ENCODE measurements at places on chromosomes 13 and 19.

DNA sequence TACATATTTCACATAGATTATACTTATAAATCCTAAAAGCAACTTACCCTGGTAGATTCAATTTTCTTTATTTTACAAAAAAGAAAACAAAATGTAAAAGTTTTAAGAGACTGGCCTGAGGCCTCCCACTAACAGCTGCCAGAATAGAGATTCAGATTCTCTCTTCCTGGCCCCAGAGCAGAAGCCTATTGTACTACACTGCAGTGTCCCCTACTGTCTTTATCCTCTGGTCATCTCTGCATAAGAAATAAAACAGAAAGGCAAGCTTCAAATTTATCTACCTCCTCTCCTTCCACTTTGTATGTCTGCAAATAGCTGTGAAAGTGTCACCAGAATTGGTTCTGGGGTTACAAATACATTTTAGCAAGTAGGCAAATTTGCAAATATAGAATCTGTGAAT, 1004.1 kb upstream of the PCDH9 start:
- DNase-seq, result peak; percentile 44

- peak; percentile 90 for DNase-seq
Observed at GRCh38 chr13:109700176-109700575, 86.2 kb downstream of the IRS2 start.

DNA sequence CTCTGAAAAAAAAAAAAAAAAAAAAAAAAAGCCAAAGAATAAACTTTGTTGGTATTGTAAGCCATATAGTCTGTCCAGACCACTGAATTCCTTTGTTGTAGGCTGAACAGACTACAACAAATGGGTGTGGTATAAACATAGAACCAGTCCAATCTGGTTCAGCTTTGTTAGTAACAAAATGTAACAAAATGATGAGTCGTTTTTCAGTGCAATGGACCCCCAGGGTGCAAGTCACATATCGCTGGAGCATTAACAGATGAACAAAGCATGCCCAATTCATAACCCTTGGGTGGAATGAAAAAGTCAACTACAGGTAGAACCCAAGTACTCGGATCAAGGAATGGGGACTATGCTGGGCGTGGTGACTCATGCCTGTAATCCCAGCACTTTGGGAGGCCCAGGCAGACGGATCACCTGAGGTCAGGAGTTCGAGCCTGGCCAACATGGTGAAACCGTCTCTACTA, 13.6 kb upstream of the FCHO1 start:
- no peak for DNase-seq

GRCh38 chr19:6772028-6772865, at the start of gene VAV1:
VAV1 (plus strand) TSS chr19:6772708; CDS start chr19:6772808, 100 bp downstream.
- DNase-seq, result no peak

DNA sequence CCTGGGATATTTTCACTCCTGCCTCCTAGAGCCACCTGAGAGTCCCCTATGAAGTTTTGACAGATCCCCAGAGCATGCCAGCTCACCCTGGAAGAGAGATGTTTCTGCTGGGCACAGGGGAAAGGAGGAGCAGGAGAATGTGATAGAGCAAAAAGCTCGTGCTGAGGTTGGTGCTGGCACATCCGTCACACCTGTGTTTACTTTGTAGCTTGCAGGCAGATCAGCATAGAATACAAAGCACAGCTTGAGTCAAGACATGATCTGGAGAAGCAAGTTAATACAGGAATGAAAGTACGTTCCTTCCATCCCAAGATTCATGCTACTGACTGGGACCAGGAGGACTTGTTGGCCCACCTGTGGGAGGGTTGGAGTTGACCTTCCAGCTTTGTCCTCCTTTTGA, 46.1 kb downstream of the HSPH1 start:
- DNase-seq, result no peak

GRCh38 chr19:14301150-14301549, 80.1 kb upstream of the ADGRE5 start:
- no peak for DNase-seq

GRCh38 chr19:42250183-42250665, 4.7 kb downstream of the ERF start:
- peak; percentile 57 for DNase-seq

DNA sequence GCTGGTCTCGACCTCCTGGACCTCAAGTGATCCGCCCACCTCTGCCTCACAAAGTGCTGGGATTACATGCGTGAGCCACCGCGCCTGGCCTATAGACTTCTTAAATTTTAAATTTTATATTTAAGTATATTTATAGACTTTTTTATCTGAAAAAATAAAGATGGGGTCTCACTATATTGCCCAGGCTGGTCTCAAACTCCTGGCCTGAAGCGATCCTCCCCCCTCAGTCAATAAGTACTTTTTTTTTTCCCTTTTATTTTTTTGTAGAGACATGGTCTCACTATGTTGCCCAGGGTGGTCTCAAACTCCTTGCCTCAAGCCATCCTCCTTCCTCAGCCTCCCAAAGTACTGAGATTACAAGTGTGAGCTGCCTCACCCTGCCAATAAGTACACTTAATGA, 1.9 kb downstream of the SERTAD1 start:
- DNase-seq, result no peak

DNA sequence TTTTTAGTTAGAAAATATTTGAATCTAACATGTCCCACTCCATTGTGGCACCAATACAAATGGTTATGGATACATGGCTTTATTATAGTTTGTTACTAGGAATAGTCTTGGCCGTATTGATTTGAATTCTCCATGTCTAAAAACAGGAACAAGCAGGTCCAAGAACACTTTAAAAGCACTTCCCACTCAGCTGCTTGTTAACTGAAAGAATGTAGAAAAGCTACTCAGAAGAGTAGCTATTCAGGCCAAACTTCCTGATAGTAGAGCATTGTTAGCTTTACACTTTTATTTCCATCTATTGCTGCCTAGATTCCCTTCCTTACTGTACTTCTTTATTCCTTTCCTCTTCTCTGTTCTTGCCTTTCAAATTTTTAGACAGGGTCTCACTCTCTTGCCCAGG, 6.9 kb downstream of the PIBF1 start:
- DNase-seq, result peak; percentile 38

DNA sequence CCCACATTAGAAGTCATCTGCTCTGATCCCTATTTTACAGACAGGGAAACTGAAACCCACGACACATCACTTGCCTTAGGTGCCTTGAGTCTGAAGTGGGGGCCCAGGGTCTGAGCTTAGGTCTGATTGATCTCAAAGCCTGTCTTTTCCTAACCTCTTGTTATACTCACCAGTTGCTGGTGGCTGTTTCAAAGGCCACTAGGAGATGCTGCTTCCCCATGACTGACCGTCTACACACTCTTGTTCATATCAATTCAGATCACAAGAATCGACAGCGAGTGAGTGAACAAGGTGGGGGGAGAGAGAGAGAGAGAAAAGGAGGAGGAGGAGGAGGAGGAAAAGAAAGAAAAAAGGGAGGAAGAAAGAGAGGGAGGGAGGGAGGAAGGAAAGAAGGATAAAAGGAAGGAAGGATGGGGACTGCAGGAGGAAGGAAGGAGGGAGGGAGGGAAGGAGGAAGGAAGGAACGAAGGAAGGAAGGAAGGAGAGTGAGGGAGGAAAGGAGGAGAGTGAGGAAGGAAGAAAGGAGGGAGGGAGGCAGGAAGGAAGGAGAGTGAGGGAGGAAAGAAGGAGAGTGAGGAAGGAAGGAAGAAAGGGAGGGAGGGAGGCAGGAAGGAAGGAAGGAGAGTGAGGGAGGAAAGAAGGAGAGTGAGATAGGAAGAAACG, 3.3 kb downstream of the OR10H1 start:
- peak; percentile 13 for DNase-seq

DNA sequence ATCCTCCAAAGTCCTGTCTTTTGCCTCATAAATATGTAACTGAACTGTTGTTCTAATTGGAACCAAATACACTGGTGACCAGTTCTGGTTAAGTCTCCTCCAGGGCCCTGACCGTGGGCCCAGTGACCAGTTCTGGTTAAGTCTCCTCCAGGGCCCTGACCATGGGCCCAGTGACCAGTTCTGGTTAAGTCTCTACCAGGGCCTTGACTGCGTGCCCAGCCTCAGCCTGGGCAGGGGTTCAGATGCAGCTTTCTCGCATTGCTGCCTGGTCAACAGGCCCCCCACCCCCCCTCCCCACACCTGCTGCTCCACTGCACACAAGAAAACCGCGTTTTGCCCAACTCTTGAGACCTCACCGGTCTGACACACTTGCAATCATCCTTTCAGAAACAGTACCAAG, 3.8 kb upstream of the GRTP1 start:
- DNase-seq, result no peak

- DNase-seq, result no peak
Observed at GRCh38 chr19:49836176-49837008, 14.6 kb upstream of the PTOV1 start.

DNA sequence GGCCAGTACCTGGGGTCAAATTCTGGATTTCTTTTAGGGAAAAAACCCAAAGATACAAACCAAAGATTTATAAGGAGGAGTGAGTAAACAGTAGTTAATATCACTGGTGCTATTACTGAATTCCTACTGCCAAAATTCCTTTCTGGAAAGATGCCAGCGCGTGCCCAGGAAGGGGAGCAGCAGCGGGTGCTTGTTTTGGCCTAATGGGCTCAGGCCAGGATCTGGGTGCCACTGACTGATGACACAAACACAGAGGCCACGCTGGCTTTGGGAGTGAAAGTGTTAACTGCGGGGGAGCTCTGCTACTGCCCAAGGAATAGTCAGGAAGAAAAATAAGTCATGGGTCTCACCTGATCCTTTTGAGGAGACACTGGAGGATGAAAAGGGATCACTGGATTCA, 61.2 kb downstream of the KLF2 start:
- no peak for DNase-seq

DNA sequence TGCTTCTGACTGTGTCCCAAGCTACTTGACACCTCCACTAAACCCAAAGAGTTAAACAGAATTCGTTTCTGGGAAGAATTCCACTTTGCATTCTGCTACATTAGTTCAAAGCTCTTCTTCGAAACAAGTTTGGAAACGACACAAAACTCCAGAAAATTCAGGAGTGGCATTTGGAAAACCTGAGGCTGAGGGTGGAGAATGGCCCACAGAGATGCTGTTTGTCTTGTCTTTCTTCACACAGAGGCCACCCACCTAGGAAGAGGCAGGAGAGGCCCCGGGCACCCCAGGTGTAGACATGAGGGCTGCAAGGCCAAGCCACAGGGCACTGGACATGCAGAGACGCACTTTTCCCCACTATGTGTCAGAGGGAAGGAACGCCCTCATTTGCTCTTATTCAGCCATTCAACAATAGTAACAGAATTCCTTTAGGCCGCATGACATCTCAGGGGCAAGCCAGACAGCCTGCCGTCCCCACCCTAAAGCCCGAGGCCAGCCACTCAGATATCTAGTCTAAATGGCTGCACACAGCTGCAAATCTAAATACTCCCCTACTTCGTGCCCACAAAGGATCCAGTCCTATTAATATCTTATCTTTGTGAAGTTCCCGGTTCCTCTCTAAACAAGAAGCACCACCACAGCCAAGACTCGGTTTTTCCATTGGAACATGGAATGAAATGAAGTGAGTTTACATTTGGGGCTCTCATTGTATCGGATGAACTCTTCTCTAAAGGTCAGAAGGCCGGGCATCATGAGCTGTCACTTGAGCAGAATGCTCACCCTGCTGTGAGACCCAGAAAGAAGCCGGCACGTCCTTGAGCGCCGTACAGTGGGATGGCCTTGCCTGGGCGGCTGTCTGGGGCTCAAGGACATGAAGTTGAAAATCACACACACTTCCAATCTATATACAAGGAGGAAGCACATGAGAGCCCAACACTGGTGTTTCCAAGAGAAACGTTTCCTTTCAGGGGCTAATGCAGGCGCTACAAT, 19.8 kb downstream of the COL4A1 start:
- DNase-seq, result no peak

DNA sequence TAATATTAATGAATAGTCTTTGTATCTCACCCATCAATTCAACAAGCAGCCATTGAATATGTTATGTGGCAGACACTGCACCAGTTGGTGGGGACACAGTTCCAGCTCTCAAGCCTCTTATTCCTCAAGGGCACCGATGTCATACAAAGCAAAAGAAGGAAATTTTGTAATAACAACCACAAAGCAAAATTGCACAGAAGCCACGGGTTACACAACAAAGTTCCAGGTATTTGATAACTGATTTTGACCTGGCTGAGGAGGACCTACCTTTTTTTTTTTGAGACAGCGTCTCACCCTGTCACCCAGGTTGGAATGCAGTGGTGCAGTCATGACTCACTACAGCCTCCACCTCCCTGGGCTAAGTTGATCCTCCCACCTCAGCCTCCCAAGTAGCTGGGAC, 266.7 kb downstream of the FOXO1 start:
- no peak for DNase-seq

- DNase-seq, result no peak
Observed at GRCh38 chr13:50892210-50892944, 17.2 kb upstream of the RNASEH2B start.

GRCh38 chr13:110396913-110397381, 89.9 kb downstream of the COL4A2 start:
- DNase-seq, result peak; percentile 98

DNA sequence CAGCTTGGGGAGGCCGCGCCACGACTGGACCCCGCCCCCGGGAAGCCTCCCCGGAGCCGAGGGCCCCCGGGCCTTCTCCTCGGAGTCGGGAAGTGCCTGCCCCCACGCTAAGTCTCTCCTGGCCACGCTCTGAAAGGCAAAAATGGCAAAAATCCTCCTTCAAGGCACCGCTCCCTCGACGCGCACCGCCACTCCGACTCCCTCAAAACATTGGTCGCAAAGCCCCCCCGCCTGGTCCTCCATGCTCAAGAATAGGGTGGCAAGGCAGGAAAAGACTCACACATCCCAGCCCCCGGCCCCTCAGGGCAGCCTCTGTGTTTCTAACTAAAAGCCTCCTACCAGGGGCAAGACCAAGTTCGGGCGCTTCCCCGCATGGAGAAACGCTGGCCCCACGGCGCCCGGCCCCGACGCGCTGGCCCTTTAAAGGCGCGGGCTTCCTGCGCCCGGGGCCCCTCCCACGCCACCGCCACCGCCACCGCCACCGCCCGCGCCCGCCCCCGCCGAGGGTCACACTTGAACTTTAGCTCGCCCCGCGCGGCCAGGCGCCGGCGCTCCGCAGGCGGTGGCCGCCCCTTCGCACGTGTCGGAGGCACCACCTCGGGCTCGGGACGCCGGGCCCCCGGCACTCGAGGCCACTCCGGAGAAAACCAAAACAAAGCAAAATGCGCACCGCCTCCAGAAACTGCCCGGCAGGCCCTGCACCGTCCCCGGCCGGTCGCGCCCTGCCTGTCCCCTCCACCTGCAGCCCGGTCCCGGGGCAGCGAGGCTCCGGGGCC, 1.9 kb downstream of the FOXO1 start:
- DNase-seq, result peak; percentile 41

DNA sequence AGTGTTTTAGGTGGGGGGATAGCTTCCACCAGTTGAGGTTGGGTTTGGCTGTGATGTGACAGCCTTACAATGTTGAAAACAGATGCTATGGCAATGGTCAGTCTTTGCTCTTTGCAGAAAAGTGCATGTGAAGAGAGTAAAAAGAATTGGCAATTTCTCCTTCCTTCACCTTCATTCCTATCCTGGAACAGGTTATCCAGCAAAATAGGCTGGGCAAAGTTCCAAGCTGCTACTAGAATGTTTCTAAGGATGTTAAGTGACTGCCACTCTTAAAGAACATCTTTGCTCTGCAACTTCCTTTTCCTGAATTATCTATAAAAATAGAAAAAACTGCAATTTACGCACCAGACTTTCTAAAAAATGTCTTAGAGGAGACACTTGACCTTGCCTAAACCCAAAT, 50.1 kb upstream of the MYCBP2 start:
- DNase-seq, result no peak
